CD4-positive, alpha-beta T cell treated with Interleukin-1 beta for 1 hour (primary cell): ENCODE measurements at places on chromosomes 5 and 9.
A peak's percentile ranks its signal among the peaks of the same experiment; 100 is the strongest.

GRCh38 chr5:18968966-18969365 lies 1019.0 kb downstream of the CDH18 start:
- no peak for DNase-seq

DNA sequence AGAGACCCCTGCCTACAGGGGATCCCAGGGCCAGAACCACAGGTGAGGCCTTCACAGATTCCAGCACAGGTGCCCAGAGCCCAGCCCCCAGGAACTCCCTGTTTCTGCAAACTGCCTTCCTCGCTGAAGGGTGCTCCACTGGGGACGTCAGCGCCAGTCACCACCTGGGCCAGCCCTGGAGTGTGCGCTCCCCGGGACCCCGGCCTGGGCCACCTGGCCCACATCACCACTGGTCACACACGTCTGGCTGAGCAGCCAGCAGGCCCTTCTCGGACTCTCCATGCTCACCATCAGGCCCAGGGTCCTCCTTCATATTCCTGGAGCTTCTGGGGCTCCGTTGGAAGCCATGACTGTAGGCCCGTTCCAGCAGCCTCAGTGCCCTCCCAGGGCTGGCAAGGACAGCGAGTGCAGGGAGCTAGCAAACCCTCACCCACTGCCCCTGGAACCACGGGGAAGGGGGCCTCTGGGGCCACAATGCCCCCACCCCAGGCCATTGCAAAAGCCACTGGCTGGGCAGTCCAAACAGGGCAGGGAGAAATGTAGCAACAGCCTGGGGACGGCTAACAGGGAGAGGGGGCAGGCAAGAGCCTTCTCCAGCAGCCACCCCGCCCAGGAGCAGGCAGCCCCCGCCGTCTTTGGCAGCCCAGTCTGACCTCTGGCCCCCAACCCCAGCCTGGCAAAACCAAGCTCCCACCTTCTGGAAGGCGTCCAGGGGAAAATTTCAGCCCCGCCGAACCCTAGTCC lies 1.3 kb downstream of the AGPAT2 start:
- no peak for DNase-seq

DNA sequence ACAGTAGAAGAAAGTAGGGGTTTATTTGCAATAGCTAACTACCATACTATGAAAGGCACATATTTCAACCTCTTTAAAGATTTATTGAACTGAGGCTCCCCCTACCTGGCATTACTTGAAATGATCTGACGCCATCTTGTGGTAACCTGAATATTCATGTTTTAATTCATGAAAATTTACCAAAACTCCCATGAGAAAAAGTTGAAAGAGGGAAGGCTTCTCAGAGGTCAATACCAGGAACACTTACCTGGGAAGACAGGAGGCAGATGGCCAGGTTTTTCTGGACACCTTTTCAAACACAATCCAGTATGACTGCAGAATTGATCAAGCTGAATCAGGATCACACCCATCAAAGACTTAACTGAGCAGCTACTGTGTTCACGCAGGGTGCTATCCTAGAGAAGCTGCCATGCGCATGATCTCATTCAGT lies 9.4 kb downstream of the PRELID2 start:
- DNase-seq: peak; percentile 31

GRCh38 chr9:16873126-16873802 lies 2.8 kb upstream of the BNC2 start:
- DNase-seq: no peak

GRCh38 chr5:34914671-34915138 lies 599 bp downstream of the RAD1 start:
- DNase-seq: no peak

DNA sequence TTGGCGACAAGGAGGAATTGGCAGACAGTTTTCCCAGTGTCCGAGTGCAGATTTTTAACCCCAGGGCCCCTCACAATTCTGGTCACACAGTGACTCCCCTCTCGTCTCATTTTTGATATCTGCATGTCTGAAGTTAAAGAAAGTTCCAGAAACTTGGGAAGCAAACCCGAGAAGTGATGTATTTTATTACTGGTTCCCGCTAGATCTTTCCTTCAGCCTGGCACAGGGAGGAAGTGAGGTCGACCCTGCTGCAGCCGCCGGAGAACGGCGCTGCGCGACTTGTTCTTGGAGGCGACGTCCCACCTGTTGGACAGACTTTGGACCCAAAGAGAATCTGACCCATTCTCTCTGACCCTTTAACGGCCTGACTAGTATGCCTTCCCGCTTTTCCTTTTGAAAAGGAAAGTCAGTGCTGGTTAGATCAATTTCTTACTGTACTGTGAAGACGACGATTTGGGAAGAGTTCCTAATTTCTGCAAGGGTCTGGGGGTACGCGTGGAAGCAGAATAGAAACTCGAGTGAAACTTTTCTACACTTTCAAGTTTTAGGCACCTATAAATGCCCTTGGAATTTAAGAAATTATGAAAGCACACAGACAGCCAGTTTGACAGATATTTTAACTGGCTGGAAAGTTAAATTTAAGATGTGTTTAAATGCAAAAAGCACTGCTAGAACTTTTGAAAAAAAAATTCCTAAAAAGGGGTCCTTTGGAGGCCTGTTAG lies 744 bp downstream of the OTULIN start:
- peak; percentile 27 for DNase-seq

GRCh38 chr5:176781054-176781375 lies 29.3 kb upstream of the UNC5A start:
- DNase-seq: no peak

DNA sequence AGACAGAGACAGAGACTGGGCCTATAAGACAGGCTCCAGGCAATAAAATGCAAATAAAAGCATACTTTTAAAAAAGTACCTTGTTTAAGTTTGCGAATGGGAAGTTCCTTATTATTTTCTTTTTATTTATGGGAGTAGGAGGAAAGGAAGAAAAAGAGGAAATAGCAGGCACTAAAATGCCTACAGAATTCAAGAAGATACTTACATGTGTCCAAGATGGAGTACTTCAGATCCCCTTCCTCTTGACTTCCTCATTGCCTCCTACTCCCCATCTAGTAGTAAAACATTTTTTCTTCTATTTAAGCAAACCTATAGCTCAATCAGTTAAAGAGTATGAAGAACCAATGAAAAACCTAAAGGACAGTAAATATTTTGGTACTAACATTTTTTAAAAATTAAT lies 24.8 kb downstream of the GKAP1 start:
- DNase-seq: no peak

DNA sequence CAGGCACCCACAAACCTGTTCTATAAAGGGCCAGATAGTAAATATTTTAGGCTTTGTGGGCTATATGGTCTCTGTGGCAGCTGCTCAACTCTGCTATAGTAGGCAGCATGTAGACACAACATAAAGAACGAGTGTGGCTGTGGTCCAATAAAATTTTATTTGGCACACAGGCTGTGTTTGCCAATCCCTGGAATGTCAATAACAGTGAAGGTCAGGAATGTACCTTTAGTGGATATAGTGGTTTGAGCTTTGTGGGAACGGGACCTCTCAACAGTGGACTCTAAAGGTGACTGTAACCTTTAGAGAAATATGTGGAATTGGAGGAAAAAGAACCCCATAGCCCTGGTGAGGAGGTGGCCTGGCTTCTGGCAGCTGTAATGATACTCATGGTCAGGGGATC lies 145.2 kb downstream of the MAST4 start:
- DNase-seq: no peak

DNA sequence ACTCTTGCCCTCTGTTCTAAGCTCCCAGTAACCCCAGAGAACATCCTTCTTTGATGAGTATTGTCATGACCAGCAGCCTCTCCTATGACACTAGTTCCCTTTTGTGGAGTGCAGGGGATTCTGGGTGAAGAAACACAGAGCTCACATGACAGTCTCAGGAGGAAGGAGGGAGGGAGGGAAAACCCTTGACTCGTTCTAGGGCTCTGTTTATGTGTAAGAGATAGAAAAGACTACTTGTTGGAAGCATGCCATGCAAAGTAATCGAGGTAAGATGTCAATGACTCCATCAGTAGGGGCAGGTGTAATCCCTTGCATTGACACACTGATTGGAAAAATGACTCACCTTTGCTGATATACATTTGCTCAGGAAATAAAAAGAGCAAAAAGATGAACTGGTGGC lies 190.2 kb upstream of the ELL2 start:
- peak; percentile 7 for DNase-seq

DNA sequence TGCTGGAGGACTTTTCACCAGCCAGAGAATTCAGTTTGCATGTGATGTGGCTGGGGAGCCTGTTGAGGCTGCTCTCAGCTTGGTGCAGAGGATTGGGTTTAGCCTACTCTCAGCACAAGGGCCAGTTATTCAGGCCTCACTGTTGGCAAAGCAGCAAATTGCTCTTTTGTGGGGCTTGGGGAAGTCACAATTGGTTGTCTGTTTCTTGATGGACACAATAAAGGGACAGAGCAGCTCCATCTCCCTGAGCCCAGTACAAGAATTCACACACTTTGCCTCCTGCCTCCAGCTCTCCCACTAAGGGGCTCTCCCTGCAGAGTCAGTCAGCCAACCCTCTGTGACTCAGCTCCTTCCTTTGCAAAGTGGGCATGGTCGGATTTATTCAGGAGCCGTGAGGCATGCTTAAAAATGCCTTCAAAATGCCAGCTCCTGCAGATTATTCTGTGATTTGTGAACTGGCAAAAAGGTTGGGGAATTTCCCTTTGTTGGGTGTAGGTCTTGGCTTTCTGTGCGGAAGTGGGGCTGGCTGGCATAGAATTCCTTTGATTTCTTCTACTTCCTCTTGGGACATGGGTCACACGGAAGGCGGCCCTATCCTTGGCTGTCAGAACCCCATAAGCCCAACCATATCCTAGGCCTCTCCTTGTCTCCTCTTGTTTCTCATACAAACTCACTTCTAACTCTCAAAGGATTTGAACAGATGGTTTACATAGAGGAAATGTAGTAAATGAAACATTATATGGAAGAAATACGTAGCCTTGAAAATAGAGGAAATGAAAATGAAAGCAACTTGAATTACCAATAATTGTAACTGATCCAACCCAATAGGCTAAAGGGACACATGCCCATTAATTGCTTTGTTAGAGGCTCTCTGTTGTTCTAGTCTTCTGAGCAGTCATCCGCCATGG lies 118.7 kb upstream of the CD180 start:
- no peak for DNase-seq
